Stimulated activated CD4-positive, alpha-beta T cell treated with anti-CD3 and anti-CD28 coated beads, Interleukin-1b, Interleukin-23, amount 100 ng/mL, for 1 hour (primary cell): ENCODE measurements at places on chromosomes 6 and 20.

DNA sequence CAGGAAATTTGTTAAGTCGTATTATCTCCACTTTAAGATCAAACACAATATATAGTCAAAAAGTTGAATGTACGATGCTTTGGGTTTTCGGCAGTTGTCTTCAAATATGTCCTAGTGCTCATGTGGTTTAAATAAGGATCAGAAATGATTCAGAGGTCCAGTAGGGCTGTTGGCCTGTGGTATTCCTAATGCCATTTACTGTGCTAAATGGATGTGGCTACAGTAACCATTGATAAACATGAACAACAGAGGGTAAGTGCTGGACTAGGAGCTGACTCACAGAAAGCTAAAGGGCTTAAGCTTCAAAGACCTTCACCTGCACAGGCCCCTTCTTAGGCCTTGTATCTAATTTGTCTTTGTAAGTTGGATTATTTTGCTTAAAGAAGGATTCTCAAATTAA, 80.5 kb upstream of the TPD52L1 start:
- DNase-seq: no peak

GRCh38 chr20:2463616-2464365, 6.8 kb downstream of the SNRPB start:
- no peak for DNase-seq

- DNase-seq: no peak
Measured at GRCh38 chr6:63452125-63452524, 120.2 kb upstream of the LOC128125822 start.

DNA sequence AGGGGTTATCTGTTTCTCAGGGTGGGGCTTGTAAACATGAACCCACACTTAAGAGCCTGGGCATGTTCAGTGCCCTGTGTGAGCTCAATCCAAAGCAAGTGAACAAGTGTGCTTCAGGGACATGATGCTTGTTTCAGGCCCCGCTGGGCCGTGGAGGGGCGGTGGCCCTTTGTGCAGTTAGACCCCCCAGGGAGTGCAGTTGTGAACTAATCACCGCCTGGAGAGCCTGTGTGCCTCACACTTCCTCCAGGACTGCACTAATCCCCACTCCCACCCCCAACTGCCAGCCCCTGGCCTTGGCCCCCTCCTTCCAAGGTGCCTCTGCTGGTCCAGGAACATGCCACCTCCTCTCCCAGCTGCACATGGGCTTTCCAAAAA, 58.1 kb downstream of the RREB1 start:
- DNase-seq: no peak

- DNase-seq: no peak
Measured at GRCh38 chr20:6558341-6558740, 209.1 kb upstream of the BMP2 start.

DNA sequence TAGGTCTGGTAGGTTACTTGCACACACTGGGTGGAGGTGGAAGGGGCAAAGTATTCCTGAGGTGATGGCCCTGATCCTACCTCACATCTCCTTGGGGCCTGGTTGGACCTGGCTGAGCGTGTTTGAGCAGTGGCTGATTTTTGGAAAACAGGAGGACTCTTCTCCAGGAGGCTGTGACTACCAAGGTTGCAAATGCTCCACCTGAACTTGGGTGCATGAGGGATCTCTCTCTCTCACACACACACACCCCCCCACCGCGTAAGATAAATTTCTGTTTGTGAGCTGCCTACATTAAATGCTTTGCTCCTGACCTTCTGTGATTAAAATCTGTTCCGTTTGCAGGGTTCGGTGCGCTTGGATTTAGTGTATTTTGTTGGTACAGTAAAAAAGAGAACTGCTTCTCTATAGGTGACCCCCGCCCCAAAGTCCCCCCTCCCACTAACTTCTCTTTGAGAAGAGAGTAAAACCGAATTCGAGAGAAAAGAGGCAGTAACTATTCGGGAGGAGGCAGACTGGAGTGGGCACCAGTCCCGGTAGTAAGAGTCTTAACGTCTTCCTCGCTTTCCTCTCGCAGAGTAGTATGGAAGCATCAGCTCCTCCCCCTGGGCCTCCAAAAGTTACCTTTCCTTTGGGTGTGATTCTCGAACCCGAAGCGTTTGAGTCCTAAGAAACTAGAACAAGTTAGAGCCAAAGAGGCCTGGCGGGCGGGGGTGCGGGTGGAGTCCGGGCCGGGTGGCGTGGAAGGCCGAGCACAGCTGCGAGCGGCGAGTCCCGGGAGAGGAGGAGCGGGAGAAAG, 585 bp upstream of the DSE start:
- DNase-seq: no peak

GRCh38 chr6:157337751-157338150, 14.4 kb upstream of the TMEM242 start:
- no peak for DNase-seq

DNA sequence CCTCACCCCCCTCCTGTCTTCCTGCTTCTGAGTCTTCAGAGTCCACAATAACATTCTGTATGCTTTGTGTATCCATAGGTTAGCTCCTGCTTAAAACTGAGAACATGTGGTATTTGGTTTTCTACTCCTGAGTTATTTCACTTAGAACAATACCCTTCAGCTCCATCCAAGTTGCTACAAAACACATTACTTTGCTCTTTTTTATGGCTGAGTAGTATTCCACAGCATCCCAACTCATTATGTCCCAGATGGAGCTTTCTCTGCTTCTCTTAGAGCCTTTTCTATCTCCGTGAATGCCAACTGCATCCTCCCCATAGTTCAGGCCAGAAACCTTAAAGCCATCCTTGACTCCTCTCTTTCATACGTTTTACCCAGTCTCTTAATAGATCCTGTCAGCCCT, 55.8 kb downstream of the STMND1 start:
- DNase-seq: no peak

GRCh38 chr20:15555913-15556312, 1017.3 kb downstream of the KIF16B start:
- no peak for DNase-seq

GRCh38 chr6:138590796-138591709, 91.8 kb upstream of the NHSL1 start:
- no peak for DNase-seq

DNA sequence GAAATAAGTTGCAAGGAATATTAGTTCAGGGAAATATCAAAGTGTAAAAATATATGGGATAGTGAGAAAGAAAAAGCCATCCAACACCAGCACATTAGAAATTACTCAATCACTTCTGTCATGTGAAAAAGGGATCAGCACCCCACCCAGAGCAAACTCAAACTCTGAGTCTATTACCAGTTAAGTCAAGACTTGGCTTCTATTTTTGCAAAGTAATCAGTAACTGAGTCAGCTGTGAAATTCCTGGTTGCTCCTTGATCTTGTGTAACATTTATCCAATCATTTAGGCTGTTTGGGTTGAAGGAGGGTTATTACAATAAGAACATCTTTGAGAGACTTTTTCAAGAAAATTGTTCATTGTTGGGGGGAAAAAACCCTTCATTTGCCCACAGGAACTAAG, 51.2 kb downstream of the SLC22A23 start:
- DNase-seq: no peak

- peak; percentile 63 for DNase-seq
Measured at GRCh38 chr20:36951198-36951978, at the start of gene SAMHD1. Gene SAMHD1, minus strand, starts transcription at chr20:36951708. Its CDS starts 65 bp downstream, at chr20:36951643.

DNA sequence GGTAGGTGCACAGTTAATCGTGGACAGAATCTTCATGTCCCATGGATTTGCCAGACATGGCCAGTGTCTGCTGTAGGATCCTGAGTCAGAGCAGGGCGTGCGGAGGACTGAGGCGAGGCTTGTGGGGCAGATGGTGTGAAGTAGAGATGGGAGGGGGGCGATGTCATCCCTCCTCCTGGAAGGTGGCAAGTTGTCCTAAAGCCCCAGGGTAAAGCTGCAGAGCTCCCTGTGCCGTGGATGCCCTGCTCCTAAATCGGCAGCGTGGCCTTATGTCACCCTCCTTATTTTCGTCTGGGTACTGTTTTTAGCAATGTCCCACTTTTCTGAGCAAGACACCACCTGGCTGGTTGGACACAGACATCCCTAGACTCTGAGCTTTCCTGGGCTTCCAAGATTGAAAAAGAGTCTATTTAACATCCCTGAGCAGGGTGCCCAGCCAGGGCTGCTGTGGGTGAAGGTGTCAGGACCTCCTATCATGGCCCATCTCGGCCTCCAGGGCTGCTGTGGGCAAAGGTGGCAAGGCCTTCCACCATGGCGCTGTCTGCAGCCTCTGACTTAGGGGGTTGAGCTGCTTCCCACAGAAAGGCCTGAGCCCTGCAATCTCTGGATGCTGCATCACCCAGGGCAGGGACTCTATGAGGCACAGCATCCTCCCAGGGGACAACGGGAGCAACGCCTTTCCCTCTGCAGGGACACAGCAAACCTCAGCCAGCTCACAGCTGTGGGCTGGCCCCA, 145.4 kb downstream of the TTLL2 start:
- DNase-seq: no peak

DNA sequence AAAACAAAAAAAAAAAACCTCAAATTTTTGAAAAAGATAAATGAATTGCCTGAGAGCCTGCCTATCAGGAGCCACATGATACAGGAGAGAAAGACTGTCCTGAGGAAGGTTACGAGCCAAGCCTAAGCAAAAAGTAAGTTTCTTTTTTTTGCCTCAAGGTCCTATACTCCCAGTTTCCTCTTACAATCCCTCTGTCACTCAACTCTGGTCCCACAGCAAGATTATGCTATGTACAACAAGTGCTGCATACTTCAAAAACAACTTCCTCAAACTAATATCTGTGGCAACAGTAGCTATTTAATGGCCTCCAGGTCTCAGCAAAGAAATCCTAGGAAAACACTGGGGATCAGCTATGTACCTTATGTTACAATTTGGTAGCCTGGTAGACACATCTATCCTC, 46.8 kb downstream of the PLN start:
- no peak for DNase-seq

DNA sequence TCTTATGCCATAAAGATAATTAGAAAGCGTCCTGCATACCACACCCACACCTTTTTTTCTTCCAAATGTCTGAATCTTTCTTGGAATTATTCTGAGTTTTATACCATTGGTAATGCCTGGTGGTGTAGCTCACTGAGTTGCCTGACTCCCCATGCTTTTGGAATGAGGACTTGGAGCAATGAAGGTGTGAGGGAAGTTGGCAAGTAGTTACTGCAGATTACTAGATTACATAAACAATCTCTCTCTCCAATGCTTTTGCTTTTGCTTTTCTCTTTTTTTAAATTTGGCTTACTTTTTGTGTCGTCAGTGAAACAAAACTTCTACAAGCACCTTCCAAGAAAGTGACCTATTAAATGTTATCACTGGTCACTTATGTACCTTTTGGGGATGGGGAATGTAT, 406.1 kb upstream of the SOX4 start:
- DNase-seq: no peak

GRCh38 chr6:21935561-21936028, 342.0 kb downstream of the SOX4 start:
- no peak for DNase-seq

GRCh38 chr6:88870717-88871330, 92.6 kb downstream of the RNGTT start:
- no peak for DNase-seq

DNA sequence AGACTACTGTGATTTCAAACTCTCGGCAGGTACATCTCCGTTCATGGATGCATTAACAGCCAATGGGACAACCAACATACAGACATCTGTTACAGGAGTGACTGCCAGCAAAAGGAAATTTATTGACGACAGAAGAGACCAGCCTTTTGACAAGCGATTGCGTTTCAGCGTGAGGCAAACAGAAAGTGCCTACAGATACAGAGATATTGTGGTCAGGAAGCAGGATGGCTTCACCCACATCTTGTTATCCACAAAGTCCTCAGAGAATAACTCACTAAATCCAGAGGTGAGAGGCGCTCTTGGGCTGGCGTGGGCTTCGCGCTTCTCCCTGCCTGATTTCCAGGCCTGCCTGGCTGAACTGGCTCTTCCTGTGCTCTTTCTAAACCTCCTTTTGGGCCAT, 68.4 kb downstream of the RPP40 start:
- no peak for DNase-seq

GRCh38 chr20:4169360-4170190, 154.2 kb upstream of the RNF24 start:
- no peak for DNase-seq

DNA sequence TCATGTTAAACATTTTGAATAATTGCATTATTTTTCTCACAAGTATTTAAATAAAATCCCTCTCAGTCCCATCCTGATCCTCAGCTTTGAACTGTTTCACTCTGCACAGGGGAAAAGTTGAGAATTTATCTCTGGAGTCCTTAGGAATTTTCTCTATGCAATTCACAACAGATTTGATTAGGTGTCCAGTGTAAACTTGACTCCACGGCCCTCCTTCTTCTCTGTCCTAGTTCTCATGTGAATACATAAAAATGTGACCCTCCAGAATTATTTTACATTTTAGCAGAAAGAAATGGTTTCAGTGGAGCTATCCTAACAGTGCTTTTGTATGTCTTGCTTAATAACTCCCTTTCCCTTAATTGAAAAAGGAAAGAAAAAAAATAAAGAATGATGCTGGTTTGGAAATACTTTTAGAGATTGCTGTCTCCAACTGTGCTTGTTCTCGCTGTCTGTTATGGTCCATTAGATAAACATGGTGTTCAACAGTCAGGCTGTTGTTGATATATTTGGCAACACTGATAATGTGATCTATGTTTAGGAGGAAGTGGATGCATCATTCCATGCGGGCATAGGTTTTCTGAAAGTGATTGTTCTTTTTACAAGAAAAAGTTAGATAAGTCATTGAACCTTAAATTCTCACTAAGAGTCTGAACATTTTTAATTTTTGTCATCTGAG, 599.4 kb upstream of the CITED2 start:
- no peak for DNase-seq

GRCh38 chr6:158506601-158507000, 53.3 kb upstream of the TMEM181 start:
- DNase-seq: no peak
